D341Med (cell line): ENCODE measurements at places on chromosomes 1 and 21.

- DNase-seq, result no peak
Measured at GRCh38 chr1:115183721-115184259, 94.5 kb upstream of the TSPAN2 start.

DNA sequence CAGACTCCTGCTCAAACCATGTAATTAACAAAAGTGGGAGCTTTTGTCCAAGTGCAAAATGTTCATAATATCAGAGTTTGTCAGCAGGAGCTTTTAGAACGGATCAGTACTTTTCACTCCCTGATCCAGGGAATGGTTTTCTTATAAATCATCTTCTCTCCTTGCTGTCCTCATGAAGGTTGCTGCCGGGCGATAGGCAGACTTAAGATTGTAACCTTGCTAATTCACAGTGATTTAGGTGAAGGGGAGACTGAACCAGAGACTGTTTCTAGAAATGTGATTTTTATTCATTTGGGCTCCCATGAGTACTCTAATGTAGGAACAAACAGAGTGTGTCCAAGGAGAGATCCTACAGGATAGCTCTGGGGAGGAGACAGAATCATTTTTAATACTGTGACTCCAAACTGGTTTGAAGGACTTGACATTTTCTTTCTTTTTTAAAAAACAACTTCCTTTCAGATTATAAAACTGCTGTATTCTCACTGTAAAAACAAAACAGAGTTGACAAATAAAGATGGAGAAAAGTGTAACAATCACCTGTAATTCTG is 23.7 kb downstream of the ELAVL4 start:
- DNase-seq, result no peak

DNA sequence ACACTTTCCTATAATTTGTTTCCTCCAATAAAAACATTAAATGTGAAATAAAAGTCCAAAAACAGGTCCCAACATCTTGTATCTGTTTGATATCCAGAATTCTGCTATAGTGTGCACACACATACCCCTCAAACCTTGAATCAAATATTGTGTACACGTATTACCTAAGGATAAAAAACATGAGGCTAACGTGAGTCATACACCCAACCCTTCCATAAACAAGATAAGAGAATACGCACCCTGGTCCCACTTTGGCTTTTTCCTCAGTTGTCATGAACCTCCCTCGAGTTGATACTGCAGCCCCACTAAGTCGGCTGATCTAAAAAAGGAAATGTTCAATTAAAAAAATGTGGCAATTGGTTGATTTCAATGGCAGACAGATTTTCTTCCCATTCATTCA is 5.2 kb downstream of the KHDC4 start:
- no peak for DNase-seq

DNA sequence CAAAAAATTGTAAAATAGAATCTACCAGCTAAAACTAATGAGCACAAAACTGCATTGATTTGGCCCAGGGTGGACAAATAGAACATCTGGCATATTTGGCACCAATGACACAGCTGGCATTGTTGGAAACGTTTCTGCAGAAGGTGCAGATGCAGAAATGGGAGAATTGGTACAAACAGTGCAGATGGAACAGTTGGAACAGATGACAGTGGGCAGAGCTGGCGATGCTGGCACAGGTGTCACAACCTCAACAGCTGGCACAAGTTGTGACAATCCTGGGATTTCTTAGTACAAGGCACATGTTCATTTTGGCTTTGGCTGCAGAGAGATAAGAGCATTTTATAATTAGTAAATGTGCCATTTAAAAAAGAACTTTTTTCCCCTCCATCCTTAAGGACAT is 91.1 kb upstream of the ZBTB18 start:
- peak; percentile 62 for DNase-seq
